ENCODE measurements at places on chromosomes 2 and 18.

- no peak for DNase-seq
Observed at GRCh38 chr2:173990970-173991819, 26.0 kb upstream of the SP3 start.

DNA sequence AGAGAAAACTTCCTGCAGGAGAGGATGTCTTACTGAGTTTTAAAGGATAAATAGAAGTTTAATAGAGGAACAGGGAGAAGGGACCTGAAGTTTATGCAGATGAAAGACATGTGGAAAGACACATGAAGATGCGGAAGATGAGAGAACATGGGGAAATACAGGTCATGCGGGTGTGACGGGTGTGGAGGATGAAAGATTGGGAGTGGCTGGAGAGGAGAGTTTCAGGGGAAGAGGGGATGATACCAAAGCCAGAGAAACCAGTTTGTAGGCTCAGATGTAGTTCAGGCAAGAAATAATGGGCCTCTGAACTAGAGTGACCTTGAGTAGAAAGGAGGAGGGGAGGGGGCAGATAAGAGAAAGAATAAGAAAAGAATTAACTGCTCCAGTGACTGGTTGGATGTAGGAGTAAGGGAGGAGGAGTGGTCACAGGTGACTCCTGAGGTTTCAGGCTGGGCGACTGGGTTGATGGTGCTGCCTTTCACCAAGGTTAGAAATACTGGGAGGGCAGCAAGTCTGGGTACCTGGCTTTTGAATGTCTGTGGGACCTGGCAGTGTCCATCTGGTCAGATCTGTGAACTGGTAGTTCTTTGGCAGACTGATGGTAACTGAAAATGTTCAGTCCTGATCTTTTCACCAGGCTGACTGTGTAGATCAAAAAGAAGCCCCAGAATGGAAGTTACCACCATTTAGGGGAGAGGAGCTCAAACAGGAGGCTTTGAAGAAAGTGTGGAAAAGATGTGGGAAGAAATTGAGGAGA, 69.4 kb downstream of the TET3 start:
- DNase-seq, result no peak

- DNase-seq, result no peak
Observed at GRCh38 chr2:205776139-205776538, 93.8 kb downstream of the NRP2 start.

DNA sequence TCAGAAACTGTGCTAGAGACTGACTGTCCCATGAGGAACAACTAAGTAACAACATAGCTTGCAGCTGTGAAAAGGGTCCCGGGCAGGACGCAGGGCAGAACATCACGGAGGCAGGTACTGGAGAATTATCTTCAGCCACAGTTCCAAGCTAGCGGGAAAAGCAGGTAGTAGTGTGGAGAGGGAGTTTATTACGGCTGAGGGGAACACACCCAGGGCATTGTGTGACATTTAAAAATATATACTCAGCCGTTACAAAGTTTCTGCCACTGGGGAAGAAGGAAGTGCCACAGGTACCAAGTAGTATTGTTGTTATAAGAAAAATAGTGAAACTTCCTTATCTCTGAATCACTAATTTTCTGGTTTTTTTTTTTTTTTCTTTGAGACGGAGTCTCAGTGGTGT, 179.6 kb downstream of the LAMA1 start:
- no peak for DNase-seq

- DNase-seq, result no peak
Observed at GRCh38 chr2:137912371-137912770, 51.9 kb upstream of the HNMT start.

DNA sequence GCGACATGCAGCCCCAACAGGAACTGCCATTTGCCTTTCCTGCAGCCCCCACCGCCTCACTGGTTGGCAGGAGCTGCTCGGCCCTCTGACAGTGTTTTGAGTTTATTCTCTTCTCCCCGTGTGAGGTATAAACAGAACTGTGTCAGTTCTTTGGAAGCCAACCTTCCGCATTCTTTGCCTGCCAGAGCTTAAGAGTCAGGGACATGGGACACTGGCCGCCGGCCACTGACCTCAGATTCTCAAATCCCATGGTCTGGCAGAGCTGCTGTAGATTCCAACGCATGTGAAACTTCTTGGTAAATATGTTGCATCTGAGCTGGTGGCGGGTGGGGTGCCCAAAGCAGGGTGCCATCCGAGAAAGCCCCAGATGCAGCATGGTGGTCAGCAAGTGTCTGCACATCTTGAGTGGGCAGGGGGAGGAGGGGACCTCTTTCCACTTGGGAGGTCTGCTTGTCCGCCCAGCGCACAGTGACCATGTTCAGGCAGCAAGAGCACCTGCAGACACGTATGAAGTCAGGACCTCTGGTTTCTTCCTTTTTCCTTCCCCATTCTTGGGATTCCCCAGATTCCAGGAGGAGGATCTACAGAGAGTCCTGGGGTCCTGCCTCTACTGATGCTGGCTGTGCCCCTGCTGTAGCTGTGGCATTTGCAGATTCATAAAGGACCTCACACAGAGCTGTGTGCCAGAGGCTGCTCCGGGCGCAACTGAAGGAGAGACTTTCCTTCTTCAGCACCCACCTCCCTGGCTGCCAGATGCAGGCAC, 23.8 kb downstream of the ASB18 start:
- no peak for DNase-seq

DNA sequence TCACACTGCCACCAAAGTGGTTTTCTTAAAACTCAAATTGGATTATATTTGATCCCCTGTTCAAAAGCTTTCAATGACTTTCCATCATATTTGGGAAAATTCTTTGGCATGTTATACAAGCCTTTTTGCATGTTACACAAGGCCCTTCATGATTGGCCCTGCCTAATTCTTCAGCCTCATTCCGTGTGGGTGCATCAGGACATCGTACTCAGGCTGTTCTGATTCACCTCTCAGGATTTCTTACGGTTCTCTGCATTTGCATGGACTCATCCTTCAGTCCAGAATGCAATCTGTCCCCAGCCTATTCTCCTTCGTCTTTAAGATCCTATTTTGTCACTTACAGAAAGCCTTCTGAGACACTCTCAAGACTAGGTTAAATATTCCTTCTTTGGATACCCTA, 107.8 kb downstream of the LYPD1 start:
- DNase-seq, result no peak

- DNase-seq, result no peak
Observed at GRCh38 chr2:77807531-77808215, 285.5 kb upstream of the LRRTM4 start.

GRCh38 chr2:47501374-47502200, 98.6 kb downstream of the MSH2 start:
- DNase-seq, result no peak

DNA sequence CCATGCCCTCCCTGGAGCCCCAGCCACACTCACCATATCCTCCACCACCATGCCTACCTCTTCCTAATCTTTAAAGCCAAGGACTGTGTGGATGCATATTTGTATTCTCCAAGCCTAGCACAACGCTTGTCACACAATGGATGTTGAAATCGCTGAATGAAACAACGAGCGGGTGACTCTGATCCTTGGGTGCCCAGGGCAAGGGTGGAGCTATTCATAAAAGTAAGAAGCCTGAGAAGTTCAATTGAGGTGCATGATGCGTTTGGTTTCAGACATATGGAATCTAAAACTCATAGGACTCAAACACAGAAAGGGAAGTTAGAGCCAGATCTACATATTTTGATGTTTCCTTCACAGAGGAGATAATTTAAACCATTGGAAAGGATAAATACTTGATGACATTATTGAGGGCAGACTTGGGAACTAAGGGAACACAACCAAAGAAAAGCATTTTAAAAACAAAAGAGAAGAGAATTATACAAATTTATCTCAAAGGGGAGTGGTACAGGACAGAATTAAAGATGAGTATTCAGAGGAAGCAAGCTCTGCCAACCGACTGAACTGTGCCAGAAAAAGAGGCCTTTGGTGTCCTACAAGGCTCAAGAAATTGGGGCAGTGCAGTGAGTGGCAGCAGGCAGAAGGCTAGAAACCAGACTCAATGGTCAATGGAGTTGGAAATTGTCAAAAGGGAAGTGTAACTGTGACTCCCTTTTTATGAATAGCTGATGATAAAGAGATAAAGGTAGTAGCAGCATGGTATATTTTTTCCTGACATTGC, 200.6 kb upstream of the NCKAP5 start:
- DNase-seq, result no peak

GRCh38 chr2:172427256-172427989, at the start of gene ITGA6:
TSS of gene ITGA6 (plus strand) at chr2:172427586.
- DNase-seq, result peak; percentile 58

GRCh38 chr2:18924386-18924785, 335.0 kb upstream of the NT5C1B start:
- DNase-seq, result no peak

- DNase-seq, result no peak
Observed at GRCh38 chr18:24530630-24531111, 70.2 kb downstream of the HRH4 start.

GRCh38 chr2:43324259-43325106, 98.1 kb upstream of the ZFP36L2 start:
- DNase-seq, result no peak

- DNase-seq, result no peak
Observed at GRCh38 chr2:237601453-237602116, 11.1 kb upstream of the RAB17 start.

DNA sequence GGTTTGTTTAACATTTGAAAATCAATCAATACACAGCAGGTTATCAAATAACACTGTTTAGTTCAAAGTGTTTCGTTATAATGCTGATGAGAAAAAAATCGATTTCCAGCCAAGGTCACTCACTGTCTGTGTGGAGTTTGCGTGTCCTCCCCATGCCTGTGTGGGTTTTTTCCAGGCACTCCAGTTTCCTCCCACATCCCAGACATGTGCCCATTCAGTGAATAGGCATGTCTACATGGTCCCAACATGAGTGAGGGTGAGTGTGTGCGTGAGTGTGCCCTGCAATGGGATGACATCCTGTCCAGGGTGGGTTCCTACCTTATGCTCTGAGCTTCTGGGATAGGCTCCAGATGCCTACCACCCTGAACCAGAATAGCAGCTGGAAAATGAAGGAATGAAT, 8.7 kb upstream of the GKN2 start:
- DNase-seq, result no peak

- DNase-seq, result no peak
Observed at GRCh38 chr2:204695506-204695905, 150.2 kb downstream of the PARD3B start.

DNA sequence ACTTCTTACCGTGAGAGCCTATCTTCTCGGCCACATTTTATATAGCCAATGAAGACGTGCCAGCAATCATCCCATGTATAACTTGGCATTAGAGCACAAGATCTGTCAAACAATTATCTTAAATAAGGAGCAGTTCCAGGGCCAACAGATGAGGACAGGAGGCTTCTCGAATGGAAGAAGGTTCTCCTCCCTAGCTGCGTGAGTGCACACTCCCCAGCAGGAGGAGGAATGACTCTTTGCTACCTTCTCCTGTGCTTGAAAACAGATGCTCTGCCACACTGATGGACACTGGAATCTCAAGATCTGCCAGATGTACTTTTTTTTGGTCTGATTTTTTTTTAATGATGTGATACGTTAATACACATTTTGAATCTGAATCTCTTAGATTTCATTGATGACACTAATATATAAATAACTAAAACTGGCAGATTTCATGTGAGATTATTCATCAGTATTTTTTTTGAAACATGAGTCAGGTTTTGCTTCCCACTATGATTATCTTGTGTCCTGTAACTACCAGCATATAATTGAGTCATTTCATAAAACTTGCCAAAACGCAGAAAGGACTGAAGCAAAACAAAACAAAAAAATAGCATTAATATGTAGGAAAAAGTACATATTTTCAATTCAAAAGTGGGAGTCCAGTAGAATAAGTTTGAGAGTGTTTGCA, 626 bp upstream of the VIT start:
- no peak for DNase-seq

DNA sequence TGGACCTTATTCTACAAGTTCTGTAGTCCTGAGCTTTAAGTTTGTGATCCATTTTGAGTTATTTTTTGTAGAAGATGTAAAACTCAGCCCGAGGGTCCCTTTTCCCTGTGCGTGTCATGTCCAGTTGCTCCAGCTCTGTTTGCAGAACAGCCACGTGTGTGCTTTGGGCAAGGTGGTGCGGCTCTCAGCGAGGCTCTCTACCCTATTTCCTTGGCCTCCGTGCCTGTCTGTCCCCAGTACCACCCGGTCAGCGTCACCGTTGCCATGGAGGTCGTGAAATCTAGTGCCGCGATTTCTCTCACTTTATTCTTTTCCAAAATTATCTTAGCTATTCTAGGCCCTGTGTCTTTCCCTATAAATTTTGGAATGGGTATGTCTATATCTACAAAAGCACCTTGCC, 141.0 kb upstream of the CTDP1 start:
- no peak for DNase-seq

GRCh38 chr2:173258701-173259100, 96.0 kb upstream of the CDCA7 start:
- no peak for DNase-seq

GRCh38 chr2:36859366-36859792, 107.0 kb downstream of the STRN start:
- no peak for DNase-seq

- no peak for DNase-seq
Observed at GRCh38 chr18:79862562-79862961, 64.8 kb downstream of the KCNG2 start.

- DNase-seq, result no peak
Observed at GRCh38 chr2:198280145-198280544, 475.8 kb downstream of the PLCL1 start.
